Activated CD4-positive, CD25-positive, alpha-beta regulatory T cell treated with anti-CD3 and anti-CD28 coated beads, Interleukin-2, amount 50 U/mL, for 16 hours (primary cell): ENCODE measurements at places on chromosomes 5 and 9.

DNA sequence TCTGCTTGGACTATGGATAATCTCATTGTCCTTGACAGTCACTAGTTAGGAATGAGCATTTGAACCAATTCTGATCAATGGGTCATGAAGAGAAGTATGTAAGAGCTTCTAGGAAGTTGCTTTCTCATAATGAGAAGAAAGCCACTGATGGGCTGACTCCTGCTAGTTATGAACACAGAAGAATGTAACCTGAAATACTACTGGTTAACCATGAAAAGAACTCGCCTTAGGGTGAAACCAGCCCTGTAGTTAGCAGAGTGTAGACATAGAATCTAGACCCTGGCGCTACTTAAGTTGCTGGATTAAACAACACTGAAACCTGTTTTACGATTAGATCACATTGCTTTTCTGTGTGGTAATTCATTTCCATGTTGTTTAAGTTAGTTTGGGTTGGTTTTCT lies 26.6 kb downstream of the SLF1 start:
- DNase-seq: no peak

DNA sequence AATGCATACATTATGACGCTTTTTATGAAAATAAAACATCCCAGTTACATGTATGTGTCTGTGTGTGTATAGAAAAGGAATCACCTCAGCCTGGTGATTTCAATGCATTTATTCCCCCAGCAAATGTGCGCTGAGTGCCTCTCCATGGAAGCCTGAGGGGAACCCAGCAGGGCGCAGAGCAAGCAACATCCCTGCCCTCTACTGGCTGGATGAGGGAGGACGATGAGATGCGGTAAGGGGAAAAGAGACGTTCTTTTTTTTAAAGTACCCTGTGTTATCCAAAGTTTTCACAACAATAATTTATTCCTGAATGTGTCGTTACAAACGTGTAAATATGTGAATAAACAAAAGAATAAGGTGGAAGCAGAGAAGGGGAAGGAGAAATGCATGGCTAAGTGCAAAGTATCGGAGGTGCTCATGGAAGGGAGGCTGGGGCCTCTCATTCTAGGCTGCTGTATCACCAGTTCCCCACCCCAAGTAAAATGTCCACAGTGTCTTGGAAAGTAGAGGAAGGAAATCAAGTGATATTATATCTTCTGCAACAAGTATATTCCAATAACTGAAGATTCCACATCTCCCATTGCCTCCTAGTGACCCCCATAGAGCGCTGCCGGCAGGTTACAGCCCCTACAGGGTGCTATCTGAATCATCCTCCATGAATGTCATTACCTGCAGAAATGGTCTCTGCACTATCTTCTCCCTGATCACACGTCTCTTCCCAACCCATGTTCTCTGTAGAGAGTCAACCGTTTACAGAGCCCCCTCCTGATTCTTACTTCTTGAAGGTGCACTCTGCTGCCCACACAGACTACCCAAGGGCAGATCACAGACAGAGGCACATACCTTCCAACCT lies 13.0 kb upstream of the ABLIM3 start:
- DNase-seq: no peak

GRCh38 chr9:78725503-78725902 lies 428.6 kb downstream of the PSAT1 start:
- DNase-seq: no peak

DNA sequence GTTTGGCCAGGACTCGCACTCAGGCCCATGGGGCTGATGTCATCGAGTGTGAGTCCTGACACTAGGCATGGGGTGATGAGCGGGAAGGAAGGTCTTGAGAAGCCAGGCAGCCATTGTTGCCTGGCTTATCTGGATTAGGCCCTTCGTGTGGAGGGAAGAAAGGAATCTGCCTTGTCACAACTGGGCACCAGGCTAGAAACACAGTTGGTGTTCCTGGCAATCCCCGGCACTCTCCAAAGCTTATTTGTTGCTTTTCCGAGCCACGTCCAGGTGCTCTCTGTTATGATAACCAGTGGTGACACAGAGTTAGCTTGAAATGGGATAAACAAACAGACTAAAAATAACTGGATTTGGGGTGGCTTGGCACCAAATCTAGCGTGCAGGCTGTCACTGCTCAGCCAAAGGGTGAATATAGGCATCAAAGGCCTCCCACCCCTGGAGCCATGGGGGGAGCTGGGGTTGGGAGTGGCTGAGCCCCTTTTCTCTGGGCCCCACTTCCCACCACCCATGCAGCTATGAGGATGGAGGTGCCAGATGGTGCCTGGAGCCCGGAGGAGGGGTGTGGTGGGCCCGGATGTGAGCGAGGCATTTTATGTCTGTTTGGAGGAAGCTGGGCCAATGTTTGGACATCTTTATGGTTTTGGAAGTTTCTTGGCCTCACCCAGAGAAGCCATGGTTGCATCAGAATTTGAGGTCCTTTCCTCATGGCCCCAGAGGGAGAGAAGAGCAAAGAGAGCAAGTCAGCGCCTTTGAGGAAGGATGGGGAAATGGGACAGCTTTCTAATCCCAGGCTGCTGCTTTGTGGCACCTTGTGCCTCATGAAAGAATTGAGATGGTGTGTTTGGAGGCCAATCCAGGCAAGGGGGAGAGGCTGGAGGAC lies 98.0 kb upstream of the PITX1 start:
- DNase-seq: no peak

GRCh38 chr5:177311392-177311722 lies 341 bp downstream of the MXD3 start:
- no peak for DNase-seq

- DNase-seq: no peak
Measured at GRCh38 chr5:179475208-179475751, 75.1 kb upstream of the RUFY1 start.

DNA sequence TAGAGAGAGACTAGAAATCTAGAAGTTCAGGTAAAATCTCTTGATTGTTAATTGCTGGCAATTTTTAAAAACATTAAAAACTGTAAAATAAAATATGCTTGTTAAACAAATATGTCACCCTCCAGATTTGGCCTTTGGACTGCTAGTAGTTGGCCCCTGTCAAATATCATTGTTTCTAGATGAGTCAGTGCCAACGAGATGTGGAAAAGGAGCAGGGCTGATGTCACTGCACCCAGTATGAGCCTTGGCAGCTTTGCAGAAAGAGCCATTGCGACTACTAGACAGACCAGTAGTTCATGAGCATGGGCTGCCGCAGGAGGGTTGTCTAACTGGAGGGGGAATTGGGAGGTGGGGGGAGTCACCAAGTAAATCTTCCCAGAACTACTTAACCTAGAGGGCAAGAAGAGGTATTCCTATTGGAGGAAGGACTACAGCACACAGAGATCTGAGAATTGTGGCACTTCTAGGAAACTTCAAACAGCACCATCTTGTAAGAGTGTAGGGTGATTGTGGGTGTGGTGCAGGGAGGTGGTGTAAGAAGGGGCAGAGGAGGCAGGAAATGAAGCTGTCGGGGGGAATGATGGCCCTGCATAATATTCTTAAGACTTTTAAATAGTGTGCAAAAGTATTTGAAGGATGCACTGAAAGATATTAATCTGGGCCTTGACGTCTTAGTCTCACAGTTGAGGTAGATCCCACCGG lies 7.1 kb upstream of the DOCK2 start:
- DNase-seq: no peak

- DNase-seq: no peak
Measured at GRCh38 chr9:4938496-4938895, 46.6 kb upstream of the JAK2 start.

DNA sequence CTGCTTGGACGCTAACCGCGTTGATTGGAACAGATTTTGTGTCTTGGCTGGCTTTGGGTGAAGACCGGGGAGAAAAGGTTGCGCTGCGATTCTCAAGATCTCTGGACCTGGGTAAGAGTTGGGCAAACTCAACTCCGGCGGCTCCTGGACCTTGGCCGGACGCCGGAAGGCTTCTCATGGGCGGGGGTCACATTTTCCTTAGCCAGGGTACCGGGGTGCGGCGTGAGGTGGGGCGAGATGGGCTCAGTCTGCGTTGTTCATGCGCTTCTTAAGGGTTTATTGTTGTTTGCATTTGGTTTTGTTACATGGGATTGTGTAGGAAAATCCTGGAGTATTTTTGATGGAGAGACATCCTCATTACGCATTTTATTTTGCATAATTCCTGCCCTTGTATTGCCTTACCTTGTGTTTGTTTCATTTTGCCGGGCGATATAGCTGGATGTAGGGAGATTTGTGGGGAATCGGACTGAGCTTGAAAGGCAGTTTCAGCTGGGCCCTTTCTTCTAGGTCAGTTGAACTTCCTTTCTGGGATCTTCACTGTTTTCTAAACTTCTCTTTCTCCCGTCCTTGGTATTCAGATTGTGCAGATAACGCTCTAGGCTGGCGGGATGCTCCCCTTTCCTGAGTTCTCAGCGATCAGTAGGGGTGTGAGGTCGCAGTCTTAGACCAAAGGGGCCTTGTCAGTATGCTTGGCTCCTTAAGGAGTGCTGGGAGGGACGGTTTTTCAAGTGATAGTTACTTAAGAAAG lies 524 bp downstream of the MEGF10 start:
- no peak for DNase-seq

GRCh38 chr5:143398053-143398355 lies 5.5 kb downstream of the NR3C1 start:
- no peak for DNase-seq

GRCh38 chr5:53779541-53779981 lies 219.1 kb downstream of the NDUFS4 start:
- DNase-seq: no peak

DNA sequence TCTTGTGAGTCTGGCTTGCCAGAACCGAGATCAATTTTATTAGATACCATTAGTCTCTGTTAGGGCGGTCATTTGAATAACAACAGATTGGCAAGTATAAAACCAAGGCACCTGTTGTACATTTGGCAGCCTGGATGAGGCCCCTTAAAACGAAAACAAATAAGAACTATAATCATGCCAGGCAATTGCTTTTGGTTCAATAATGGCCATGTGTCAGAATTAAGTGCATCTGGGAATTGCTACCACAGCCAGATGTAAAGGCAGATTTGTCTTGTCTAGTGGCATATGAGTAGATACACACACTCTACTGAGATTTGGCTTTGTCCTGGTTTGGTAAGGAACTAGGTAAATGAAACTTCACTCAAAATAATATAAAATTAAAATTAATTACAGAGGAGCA lies 1046.2 kb upstream of the DMAC1 start:
- no peak for DNase-seq

DNA sequence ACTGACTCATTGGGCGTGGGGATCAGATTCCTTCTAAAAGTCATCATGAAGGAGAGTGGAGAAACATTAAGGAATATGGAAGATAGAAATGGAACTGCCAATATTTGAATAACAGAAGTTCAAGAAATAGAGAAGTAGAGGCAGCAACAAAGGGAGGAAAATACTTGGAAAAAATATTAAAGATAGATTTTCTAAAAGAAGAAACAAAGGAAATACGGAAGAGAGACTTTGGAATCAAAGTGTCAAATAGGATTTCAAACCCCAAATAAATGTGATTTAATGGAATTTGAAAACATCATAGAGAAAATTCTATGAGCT lies 605.1 kb upstream of the KLF4 start:
- DNase-seq: no peak
